NCI-H1048 (cell line): ENCODE measurements at places on chromosomes 5 and 9.

GRCh38 chr5:67620424-67621397 is 424.1 kb upstream of the CD180 start:
- DNase-seq, result no peak

DNA sequence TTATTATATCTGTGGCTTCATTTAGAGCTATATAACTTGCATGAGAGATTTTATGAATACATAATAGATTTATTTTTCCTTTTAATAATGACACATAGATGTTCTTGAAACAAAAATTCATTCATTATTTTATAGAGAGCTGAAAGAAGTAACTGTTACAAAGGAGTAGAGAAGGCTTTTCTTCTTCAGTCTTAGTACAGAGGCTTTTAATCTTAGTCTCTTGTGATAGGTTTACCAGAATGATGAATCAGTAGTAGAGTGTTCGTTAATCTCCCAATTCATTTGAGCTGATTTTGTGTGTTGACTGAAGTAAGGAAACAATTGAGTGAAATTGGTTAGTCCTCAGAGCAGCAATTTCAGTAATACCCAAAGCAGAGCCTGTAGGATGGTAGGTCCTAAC is 1284.1 kb upstream of the ACO1 start:
- DNase-seq, result no peak

GRCh38 chr9:99834474-99834873 is 12.8 kb downstream of the NR4A3 start:
- no peak for DNase-seq

DNA sequence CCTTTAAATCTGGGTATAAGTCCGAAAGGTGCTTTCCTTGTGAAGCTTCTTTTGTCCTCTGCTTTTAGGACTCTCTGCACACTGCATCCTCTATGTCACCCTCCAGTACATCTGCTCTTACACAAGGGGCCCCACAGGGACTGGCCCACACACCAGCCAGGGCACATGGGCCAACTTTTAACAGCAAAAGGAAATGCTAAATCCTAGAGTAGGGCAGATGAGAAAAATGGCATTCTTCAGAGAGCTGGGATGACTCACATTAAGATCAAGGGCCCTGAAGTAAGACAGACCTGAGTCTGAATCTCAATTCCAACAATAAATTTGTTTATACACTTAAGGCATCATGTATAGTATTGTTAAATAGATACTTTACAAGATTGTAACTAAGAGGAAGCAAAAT is 40.3 kb upstream of the CDKN2B start:
- no peak for DNase-seq

- DNase-seq, result no peak
Observed at GRCh38 chr5:132463811-132464155, 26.8 kb downstream of the IRF1 start.

- no peak for DNase-seq
Observed at GRCh38 chr5:15695215-15695731, 195.3 kb downstream of the FBXL7 start.

- DNase-seq, result no peak
Observed at GRCh38 chr5:69484891-69485290, 7.7 kb upstream of the OCLN start.

DNA sequence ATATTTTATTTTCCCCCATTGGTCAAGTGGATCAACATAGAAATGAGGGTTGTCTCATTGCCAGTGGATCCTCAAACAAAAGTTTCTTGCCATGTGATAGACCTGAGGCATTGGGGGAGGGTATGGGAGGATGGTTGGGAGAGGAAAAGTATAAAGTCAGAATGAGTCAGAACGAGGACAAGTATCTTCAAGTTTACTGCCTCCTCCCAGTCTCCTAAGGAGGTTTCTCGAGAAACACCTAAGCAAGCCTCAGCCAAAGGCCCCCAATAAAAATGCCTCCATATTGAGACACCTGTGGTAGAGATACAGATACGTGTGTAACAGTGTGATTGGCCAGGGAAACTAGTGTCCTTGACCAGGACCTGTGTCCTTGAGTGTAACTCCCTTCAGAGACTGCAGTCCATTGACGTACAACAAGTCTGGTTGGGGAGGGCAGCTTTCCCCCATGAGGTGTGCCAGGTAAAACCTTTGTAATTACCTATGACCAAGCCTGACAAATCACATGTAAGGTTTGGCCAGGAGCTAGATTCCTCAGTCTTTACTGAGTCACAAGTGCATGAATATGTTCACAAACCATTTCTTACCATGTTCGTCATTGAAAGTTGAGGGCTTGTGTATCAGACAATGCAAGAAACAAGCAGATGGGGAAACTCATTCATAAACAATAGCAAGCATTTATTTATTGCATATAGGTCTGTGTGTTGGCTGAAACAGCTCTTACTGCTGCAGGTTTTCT is 198.6 kb upstream of the SH3GL2 start:
- no peak for DNase-seq

GRCh38 chr5:38465061-38465460 is 91.4 kb downstream of the LIFR start:
- no peak for DNase-seq

- DNase-seq, result no peak
Observed at GRCh38 chr9:108377881-108378280, 477.9 kb downstream of the ACTL7B start.

DNA sequence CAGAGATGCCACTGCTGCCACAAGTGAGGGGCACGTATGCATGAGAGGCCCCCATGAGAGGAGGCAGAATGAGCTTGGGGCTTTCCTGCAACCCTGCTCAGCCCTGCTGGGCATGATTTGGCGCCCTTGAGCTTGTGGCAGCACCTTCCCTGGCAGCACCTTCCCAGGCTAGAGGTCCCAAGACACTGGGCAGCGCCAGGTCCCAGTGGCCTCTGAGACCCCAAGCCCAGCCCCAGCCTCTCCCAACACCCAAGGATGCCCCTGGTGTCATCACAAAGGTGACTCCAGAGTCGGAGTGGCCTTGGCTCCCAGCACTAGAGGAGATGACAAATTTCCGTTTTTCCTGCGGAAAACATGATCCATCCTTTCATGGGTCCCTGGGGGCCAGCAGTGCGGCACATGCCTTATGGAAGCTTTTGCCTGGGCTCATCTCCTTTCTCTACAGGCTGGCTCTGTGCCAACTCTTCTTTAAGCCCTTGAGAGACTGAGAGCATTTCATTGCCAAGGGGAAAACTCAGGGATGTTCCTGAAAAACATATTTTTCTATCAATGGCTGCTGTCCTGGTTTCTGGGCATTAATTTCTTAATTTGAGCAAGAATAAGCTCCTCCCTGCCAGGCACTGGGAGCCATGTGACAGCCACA is 77.1 kb upstream of the ADAMTS2 start:
- DNase-seq, result no peak

- no peak for DNase-seq
Observed at GRCh38 chr5:160390787-160391696, 8.8 kb downstream of the FAM200C start.

DNA sequence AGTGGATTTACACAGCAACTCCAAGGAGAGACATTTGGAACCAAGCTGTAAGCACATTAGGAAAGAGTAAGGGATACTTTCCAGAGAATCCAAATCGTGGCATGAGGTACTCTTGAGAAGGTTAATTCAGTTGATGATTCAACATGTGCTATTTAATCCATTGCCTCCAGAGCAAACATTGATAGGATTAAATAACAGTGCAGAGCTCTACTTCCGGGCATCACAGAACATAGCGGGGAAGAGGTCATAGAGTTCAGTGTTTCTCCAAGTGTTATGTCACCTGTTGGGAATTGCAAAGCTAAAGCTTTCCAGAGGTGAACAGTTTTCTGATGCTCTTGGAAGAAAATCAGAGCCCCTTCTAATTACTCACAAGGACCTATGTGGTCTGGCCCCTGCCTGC is 127.5 kb downstream of the PPP2R2B start:
- no peak for DNase-seq

- no peak for DNase-seq
Observed at GRCh38 chr5:177539411-177539810, 15.0 kb downstream of the FAM193B start.

- DNase-seq, result no peak
Observed at GRCh38 chr5:41290810-41291209, 77.5 kb upstream of the C6 start.

GRCh38 chr5:141743866-141744272 is 61.8 kb upstream of the ARAP3 start:
- DNase-seq, result no peak

GRCh38 chr5:34510002-34510401 is 146.1 kb upstream of the RAI14 start:
- DNase-seq, result no peak

DNA sequence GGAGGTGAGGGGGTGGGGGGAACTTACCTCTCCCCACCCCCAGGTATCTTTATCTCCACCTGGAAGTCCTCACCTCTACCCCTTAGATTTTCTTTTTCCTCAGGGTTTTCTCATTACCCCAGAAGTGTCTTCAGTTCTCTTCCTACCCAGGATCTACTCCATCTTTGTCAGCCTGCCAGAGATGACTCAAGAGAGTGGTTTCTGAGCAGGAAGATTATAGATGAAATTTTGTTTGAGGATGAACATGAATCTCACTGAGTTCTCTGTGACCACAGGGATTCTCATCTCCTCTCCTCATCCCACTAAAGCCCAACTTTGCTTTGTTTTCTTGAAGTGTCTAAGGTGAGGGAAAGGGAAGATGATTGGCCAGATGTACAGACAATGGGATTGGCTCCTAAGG is 5.2 kb upstream of the HINT2 start:
- DNase-seq, result no peak

DNA sequence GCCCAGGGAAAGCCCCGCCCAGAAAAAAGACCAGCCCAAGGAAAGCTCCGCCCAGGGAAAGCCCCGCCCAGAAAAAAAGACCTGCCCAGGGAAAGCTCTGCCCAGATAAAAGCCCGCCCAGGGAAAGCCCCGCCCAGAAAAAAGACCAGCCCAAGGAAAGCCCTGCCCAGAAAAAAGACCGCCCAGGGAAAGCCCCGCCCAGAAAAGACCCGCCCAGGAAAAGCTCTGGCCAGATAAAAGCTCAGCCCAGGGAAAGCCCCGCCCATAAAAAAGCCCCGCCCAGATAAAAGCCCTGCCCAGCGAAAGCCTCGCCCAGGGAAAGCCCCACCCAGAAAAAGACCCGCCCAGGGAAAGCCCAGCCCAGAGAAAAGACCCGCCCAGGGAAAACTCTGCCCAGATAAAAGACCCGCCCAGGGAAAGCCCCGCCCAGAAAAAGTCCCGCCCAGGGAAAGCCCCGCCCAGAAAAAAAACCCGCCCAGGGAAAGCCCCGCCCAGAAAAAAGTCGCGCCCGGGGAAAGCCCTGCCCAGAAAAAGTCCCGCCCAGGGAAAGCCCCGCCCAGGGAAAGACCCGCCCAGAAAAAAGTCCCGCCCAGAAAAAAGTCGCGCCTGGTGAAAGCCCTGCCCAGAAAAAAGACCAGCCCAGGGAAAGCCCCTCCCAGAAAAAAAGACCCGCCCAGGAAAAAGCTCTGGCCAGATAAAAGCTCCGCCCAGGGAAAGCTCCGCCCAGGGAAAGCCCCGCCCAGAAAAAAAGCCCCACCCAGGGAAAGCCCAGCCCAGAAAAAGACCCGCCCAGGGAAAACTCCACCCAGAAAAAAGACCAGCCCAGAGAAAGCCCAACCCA is 11.9 kb downstream of the GRIN1 start:
- peak; percentile 88 for DNase-seq

DNA sequence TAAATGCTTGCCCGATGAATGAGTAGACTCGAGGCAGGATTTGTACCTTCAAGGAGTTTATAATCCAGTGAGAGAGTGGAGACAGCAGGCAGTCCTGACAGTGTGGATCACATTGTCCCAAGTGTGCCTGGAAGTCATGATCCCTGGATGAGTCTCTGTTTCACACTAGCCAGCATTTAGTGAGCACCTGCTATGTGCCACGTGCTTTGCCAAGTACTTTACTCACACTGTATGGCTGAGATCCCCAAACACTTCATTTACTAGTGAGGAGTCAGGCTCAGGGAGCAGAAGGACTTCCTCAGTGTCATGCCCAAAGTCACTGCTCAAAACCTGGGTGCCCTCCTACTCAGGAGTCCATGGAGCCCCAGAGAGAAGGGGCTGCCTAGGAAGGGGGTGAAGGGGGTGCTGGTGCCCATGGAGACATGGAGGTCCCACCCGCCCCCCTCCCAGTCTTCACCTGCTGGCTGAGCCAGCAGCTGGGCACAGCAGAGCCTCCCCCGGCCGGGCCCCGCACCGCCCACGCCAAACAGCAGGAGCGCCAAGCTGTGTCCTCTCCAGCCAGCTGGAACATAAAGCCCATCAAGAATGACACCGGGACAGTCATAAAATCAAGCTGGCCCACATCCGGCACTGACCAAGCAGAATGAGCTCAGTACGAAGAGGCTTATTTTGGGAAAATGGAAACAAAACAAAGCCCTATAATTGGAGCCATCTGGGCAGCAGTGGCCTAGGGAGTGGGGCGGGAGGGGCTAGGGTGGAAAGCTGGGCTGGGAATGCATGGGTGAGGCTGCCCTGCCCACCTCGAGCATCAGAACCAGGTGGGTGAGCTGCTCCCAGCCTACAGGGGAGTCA is 10.6 kb downstream of the LAMC3 start:
- DNase-seq, result no peak

GRCh38 chr5:67179697-67180361 is 16.8 kb downstream of the CD180 start:
- no peak for DNase-seq

DNA sequence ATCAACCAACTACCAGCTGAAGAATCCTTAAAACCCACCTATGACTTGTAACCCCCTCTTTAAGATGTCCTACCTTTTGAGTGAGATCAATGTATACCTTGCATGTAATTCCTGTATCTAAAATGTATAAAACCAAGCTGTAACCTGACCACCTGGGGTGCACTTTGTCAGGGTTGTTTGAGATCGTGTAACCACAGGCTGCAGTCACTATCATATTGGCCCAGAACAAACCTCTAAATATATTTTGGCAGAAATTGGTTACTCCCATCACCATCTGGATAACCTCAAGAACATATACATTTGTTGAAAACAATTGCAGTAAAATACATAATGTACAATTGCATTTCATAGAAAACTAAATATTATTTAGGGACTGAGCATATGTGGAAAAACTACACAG is 8.4 kb downstream of the CARNMT1 start:
- DNase-seq, result no peak

DNA sequence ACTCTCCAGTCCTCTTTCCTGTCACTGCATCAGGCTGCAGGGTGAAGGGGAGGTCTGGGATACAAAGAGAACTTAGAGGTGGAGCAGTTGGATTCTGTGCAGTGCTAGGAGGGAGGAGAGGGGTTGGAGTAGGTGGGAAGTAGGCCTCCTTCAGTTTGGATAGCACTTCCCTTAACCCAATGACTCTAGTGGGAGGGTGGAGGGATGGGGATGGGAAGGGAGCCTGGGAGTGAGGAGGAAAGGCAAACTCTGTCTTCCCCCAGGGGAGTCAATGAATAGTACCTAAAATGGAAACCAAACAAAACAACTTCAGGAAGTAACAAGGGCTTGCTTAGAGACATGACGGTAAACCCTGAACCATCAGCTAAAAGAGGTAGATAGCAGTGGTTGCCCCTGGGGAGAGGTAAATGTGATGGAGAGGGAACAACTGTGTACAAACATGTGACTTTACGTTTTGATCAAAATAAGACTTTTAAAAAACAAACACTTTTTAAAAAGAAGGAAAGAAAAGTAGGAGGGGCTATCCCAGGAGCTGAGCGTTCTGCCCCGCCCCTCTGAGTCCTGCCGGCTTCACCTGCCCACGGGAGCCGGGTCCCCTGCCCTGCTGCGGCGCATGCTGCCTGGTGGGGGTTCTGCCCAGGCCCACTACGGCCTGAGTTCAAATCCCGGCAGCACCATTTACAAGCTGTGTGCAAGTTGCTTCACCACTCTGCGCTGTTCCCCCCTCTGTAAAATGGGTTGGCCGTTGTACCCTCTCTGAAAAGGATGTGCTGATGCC is 30.9 kb downstream of the GSN start:
- no peak for DNase-seq

GRCh38 chr9:96022445-96023051 is 147.1 kb downstream of the ERCC6L2 start:
- no peak for DNase-seq

GRCh38 chr5:194102-194501 is 2.8 kb downstream of the LRRC14B start:
- no peak for DNase-seq
